ENCODE measurements at places on chromosomes 5 and 9.

- no peak for DNase-seq
Measured at GRCh38 chr5:94249430-94249829, 369.0 kb downstream of the KIAA0825 start.

- DNase-seq, result no peak
Measured at GRCh38 chr5:39541920-39542319, 117.1 kb upstream of the DAB2 start.

DNA sequence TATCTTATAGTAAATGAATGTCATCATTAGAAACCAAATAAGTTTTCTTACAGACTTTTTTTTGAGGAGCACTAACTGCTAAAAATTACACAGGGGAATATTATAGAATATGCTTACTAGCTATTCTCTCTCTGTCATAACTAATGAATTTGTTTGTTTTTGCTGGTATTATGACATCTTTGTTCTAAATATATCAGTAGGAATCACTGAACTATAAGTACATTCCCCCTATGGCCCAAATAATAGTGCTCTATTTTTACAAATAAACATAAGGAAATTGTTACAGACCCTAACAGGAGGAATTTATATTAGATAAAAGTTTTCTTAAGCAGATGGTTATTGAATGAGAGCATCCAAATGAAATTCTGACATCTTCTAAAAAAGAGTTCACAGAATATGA is 83.0 kb upstream of the RIOK2 start:
- DNase-seq, result no peak

DNA sequence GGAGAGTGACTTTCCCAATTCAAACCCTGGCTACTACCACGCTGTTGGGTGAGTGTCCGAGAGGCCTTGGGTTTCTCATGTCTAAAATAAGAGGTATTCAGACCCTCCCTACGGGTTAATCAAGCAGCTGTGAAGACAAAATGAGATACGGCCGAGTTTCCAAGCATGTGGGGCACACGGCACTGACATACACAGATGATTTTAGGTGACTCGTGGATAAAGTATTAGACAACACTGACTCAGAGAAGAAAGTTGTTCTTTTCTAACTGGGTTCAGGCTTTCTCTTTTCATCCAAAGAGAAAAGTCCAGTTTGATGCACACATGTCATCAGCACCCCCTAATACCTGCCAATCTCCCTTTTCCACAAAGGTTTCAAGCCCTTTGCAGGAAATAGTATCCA is 15.6 kb downstream of the FOXI1 start:
- DNase-seq, result no peak

GRCh38 chr5:152170350-152170749 is 234.7 kb downstream of the NMUR2 start:
- DNase-seq, result no peak

- no peak for DNase-seq
Measured at GRCh38 chr9:101966691-101967090, 228.2 kb upstream of the GRIN3A start.

Measured in non-pigmented ciliary epithelial cell (primary cell).